Germinal center (tissue), 1 donor: ENCODE measurements at places on chromosomes 12 and 14.
A peak's percentile ranks its signal among the peaks of the same experiment; 100 is the strongest.

- DNase-seq: no peak
Observed at GRCh38 chr14:65927931-65928356, 515.4 kb downstream of the FUT8 start.

DNA sequence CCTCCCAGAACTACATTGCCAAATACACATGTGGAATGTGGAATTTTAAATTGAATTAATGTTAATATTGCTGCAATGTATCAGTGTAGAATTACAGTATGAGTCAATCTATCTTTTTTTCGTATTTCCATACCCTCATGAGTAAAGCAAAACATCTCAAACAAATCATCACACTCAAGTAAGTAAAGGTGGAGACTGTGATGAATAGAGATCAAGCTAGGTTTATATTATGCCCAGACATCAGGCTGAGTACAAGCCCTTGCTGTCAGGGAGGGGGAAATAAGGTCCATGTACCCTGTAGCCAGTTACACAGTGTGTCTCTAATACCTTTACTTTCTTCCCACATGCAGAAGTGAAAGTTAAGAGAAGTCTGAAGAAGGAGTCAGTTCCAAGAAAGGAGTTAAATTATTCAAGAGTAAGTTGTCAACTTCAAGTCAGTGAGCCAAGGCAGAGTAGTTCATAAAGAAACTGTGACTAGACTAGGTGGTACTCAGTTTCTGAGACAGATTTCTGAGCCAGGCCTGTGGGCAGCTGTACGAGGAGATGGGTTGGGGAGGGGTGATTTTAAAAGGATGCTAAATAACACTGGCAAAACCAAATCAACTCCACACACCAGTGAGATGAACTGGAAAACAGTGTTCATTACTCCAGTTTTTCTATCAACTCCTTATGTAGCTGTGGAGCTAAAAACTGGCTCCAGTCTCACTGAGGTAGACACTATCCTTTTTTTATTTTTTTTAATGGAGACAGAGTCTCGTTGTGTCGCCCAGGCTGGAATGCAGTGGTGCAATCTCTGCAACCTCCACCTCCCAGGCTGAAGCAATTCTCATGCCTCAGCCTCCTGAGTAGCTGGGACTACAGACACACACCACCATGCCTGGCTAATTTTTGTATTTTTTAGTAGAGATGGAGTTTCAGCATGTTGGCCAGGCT, 23.8 kb upstream of the STK38L start:
- DNase-seq: peak; percentile 53

- DNase-seq: no peak
Observed at GRCh38 chr12:65420941-65421340, 142.5 kb downstream of the MSRB3 start.

DNA sequence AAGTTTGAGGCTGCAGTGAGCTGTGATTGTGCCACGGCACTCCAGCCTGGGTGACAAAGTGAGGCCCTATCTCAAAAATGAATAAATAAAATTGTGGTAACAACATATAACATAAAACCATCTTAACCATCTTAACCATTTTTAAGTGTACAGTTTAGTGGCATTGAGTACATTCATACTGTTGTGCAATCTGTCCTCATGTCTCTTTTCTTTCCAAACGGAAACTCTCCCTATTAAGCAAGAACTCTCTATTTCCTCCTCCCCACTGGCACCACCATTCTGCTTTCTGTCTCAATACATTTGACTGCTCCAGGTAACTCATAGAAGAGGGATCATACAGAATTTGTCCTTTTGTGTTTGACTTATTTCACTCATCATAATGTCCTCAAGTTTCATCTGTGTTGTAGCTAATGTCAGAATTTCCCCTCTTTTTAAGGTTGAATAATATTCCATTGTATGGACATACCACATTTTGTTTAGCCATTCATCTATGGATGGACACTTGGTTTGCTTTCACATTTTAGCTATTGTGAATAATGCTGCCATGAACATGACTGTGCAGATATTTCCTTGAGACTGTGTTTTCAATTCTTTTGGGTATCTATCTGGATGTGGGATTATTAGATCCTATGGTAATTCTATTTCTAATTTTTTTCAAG, 4.4 kb upstream of the MARK3 start:
- DNase-seq: no peak

GRCh38 chr12:38053655-38054464, 262.7 kb upstream of the ALG10B start:
- DNase-seq: no peak
